ENCODE measurements at places on chromosomes 5 and 9.

- no peak for DNase-seq
- no peaks in the 10 kb centered on the region for H3K27me3 ChIP-seq
- no peak overlapping the region for H3K4me3 ChIP-seq
- no peaks in the 10 kb centered on the region for H3K36me3 ChIP-seq
- H3K4me1 ChIP-seq = no peaks in the 10 kb centered on the region
- H3K27ac ChIP-seq = no peak overlapping the region
Measured at GRCh38 chr9:8816361-8816760, 1016.8 kb upstream of the DMAC1 start.

DNA sequence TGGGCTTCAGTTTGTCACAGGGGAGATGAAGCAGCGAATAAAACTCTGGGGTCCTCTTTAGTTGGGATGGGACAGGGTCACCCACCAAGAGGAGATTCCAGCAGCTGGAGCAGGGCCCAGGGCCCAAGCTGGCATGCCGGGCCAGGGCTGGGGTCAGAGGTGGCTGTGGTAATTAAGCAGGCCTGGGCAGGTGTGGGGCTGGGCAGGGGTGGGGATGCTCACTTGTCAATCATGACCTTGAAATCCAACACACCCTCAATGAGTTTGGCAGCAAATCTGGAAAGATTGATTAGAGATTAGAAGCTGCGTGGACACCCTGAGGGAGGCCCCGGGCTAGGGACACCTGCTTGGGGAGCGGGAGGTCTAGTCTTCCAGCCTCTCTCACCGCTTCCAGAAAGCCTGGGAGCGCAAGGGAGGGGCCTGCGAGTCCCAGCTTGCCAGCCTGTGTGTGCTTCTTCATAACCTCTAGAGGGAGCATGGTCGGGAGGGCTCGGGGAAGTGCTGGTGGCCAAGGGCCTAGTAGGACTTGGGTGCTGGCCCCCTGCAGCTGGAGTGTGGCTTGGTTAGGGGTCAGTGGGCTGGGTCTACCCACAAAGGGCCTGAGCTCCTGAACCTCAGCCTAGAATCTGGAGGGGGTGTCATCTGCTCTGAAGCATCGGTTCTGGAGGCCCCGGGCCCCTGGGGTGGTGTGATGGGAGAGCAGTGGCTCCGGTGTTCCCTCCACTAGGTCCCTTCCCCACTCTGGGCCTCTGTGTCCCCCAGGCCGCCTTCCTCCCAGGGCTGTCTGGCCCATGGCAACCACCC is 7.6 kb downstream of the CRAT start:
- peak; percentile 43 for DNase-seq
- peaks cover 33% of the 10 kb centered on the region for H3K36me3 ChIP-seq
- H3K27ac ChIP-seq = no peak overlapping the region
- H3K4me1 ChIP-seq = no peaks in the 10 kb centered on the region
- H3K27me3 ChIP-seq = no peaks in the 10 kb centered on the region
- H3K4me3 ChIP-seq = no peak overlapping the region

DNA sequence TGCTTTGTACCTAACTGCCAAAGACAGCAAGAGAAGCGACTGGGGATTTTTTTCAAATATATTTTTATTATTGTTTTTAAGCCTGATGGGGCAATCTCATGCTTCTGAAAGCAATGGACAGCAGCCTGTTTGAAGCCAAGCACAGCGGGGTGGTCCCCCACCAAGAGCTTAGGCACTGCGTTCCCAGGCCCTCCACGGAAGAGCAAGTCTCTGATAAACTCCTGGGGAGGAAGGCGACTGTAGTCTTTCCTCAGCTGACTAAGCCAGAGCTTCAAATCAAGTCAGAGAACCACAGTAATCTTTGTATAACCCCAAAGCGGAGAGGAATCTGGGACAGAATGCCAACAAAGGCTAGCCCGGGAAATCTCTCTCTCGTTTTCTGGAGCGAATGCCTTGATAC is 54.4 kb downstream of the ARSB start:
- H3K27me3 ChIP-seq = no peaks in the 10 kb centered on the region
- H3K4me1 ChIP-seq = no peaks in the 10 kb centered on the region
- DNase-seq = no peak

- no peak overlapping the region for H3K27ac ChIP-seq
- H3K27me3 ChIP-seq = no peaks in the 10 kb centered on the region
- no peaks in the 10 kb centered on the region for H3K4me1 ChIP-seq
- no peak overlapping the region for H3K4me3 ChIP-seq
- DNase-seq = peak; percentile 76
- H3K36me3 ChIP-seq = no peaks in the 10 kb centered on the region
Measured at GRCh38 chr5:64331597-64332277, 166.1 kb downstream of the RNF180 start.

DNA sequence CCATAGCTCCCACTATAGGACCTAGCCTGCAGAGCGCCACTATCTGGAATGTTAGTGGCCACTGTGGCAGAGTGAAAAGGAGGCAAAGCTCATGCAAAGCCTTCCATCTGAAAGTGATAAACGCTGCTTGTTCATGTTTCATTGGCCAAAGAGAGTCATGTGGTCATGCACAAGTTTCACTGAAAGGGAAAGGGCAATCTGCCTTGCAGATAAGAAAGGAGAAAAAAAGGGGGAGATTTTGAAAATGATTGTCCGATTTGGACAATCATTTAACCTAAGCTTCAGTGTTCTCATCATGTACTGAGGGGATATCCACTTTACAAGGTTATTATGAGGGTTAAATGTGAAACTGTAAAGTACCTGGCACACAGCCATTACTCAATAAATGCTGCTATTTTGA is 9.0 kb upstream of the MOB3B start:
- H3K36me3 ChIP-seq = no peaks in the 10 kb centered on the region
- no peak overlapping the region for H3K4me3 ChIP-seq

DNA sequence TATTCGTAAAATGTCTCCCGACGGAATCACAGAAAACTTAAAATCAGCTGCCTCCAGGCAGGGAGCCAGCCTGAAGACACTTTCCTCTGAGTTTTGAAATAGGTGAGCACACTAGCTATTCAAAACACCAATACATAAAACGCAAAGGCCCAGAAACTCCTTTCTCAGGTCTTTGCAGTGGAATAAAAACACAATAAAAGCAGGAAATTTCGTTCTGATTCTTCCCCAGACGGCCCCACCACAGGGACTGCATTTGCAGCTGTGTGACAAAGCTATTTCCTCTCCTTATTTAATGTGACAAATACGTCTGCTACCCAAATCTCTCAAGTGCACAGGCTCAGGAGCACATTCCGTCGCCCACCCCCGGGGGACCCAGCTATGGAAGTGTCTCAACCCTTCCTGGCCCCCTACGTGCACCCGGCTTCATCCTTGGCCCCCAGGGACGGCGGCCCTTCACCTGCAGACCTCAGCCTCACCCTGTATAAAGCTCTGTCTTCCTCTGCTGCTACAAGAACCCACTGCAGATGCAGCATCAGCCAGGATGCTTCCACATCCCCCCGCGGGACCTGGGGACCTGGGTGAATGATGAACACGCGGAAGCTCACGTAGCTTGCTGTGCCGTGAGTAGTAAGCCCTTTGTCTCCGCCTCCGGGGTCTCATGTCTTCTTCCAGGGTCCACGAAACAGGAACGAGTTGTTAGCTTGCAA is 24.9 kb downstream of the AHRR start:
- H3K27me3 ChIP-seq = no peaks in the 10 kb centered on the region
- H3K4me3 ChIP-seq = no peak overlapping the region
- no peak overlapping the region for H3K27ac ChIP-seq
- H3K36me3 ChIP-seq = no peaks in the 10 kb centered on the region
- DNase-seq = peak; percentile 14

GRCh38 chr9:131851414-131851813 is 111.5 kb upstream of the RAPGEF1 start:
- H3K4me3 ChIP-seq = no peak overlapping the region
- no peaks in the 10 kb centered on the region for H3K27me3 ChIP-seq
- no peak for DNase-seq

- H3K27ac ChIP-seq = no peak overlapping the region
- H3K27me3 ChIP-seq = no peaks in the 10 kb centered on the region
- no peak for DNase-seq
Measured at GRCh38 chr9:125541840-125542243, 165.2 kb downstream of the MAPKAP1 start.

DNA sequence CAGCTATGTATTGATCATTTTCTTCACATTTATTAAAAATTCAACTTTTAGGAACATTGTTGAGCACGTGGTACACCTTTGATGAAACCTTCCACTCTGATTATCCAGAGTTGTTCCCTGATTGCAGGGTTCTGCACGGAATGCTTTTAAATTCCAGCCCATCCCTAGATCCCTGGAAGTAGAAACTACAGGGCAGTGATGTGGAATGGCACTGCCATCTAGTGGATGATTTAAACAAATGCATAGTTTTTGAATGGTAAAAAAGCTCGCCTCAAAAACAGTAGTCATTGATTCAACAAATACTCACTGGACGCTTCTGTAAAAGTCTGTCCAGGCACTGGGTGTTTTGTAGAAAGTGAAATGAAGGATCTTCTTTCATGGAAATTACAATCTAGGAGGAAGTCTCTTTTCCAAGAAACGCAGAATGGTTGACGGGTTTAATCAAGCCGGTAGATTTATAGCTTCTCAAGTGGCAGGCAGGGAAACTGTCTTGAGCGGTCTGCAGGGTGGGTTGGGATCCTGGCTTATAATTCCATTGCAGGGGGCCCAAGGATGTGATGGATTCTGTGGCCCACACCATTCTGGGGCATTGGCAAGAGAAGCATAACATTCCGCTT is 118.4 kb downstream of the ARHGAP26 start:
- H3K27ac ChIP-seq = no peak overlapping the region
- DNase-seq = no peak
- no peak overlapping the region for H3K4me3 ChIP-seq
- peaks cover under 1% of the 10 kb centered on the region for H3K4me1 ChIP-seq

DNA sequence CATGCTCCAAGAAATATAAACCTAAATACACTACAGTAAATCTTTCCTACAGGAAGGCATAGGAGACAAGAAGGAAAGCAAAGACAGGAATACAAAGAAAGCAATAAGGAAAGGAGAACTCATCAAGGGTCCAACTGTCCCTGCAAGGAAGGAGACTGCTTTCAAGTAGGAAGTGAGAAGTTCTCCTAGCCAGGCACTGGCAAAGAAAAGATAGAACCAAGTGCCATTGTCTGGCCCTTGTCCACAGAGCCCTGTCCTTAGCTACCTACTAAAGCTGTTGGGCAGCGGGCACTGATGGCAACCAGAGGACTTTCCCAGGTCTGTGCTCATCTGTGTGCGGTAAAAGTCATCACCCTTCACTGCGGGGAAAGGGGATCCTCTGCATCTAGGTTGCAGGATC is 108.2 kb downstream of the KLHL3 start:
- peaks cover 6% of the 10 kb centered on the region for H3K36me3 ChIP-seq
- H3K4me3 ChIP-seq = no peak overlapping the region
- no peaks in the 10 kb centered on the region for H3K27me3 ChIP-seq
- DNase-seq = no peak
- H3K27ac ChIP-seq = no peak overlapping the region
- H3K4me1 ChIP-seq = peaks cover 3% of the 10 kb centered on the region

DNA sequence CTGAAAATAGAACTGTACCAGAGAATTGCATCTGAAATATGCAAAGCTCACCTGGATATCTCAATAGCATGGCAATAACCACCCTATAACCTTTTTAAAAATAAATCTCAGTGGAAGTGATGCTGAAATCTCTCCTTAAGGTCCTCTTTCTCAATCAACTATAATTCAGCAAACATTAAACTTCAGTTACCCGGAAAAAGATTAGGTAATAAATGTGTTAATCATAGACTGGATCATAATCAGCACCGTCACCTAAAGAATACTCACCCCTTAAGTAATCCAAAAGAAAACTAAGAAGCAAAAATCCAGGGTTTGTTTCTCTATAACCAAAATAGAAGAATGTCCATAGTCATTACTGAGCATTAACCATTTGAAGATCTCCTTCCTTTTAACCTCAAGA is 44.3 kb upstream of the DENND4C start:
- peaks cover 36% of the 10 kb centered on the region for H3K4me1 ChIP-seq
- DNase-seq = no peak
- no peaks in the 10 kb centered on the region for H3K36me3 ChIP-seq
- no peaks in the 10 kb centered on the region for H3K27me3 ChIP-seq
- no peak overlapping the region for H3K4me3 ChIP-seq

DNA sequence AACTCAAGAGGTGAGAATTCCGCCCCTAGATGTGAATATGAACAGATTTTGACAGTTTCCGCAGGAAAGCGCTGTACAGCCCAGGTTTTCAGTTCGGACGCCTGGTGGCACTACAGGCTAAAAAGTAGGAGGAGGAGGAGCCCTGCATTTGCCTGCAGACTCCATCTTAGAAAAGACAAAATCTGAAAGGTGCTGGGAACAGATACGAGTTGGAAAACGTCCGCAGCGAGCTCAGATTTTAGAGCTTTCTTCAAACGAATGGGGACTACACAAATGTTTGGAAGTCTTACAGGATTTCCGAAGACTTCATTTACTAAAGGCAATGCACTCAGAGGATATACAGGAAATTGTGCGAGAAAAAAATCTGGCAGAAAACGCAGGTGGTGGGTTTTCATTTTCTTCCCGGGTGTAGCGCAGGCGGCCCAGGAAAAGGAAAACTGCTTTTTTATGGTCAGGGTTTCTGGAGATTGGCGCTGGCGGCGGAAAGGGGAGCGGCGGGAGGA is 9.9 kb upstream of the PCDHB2 start:
- H3K4me3 ChIP-seq = peak overlapping the region; percentile 8
- H3K27me3 ChIP-seq = no peaks in the 10 kb centered on the region
- peak; percentile 42 for DNase-seq
- peaks cover 2% of the 10 kb centered on the region for H3K4me1 ChIP-seq
- peak overlapping the region; percentile 70 for H3K27ac ChIP-seq

GRCh38 chr9:20087481-20087880 is 298.6 kb upstream of the SLC24A2 start:
- no peaks in the 10 kb centered on the region for H3K27me3 ChIP-seq
- H3K4me3 ChIP-seq = no peak overlapping the region
- no peak for DNase-seq
- no peaks in the 10 kb centered on the region for H3K36me3 ChIP-seq
- peaks cover 5% of the 10 kb centered on the region for H3K4me1 ChIP-seq
- no peak overlapping the region for H3K27ac ChIP-seq

DNA sequence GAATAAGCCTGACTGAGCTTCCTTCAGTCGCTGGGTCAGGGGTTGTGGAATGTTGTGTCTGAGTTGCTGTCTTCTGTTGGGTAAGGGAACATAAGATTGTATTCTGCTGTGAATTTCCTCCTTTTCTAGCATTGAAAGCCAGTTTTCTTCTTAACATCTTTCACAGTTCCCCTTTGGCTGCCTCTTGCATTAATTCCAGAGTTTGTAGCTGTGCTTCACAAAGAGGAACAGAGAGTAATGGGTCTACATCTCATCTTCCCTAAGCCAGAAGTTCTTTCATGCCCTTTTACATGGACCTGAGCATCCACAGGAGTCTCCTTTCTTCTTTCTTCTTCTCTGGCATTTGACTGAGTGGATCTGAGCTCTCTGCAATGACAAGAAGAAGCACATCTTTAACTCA is 686.8 kb downstream of the KCTD16 start:
- no peak overlapping the region for H3K27ac ChIP-seq
- no peaks in the 10 kb centered on the region for H3K4me1 ChIP-seq
- H3K36me3 ChIP-seq = no peaks in the 10 kb centered on the region
- no peak overlapping the region for H3K4me3 ChIP-seq

DNA sequence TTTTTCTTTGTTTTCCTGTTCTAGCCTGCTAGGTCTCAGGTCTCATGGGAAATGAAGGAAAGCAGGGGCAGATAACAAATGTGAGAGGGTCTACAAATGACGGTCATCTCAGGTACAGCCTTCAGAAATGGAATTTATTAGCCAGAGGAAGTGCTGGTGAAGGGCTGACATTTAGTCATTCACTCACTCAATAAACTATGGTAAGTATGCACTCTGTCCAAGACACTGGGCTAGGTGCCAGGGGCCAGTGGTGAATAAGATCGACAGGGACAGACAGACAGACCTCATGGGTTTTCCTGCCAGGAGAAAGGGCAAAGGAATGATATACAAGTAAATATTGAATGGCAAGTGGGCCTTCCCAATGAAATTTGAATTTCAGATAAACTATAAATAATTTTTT is 6.3 kb downstream of the PDE6A start:
- DNase-seq = peak; percentile 65
- no peak overlapping the region for H3K4me3 ChIP-seq
- H3K4me1 ChIP-seq = peaks cover 9% of the 10 kb centered on the region
- no peak overlapping the region for H3K27ac ChIP-seq
- no peaks in the 10 kb centered on the region for H3K27me3 ChIP-seq
- H3K36me3 ChIP-seq = no peaks in the 10 kb centered on the region

All from upper lobe of left lung (tissue), 6 donors.